ENCODE measurements at places on chromosomes 12 and 14.

- peaks cover 3% of the 10 kb centered on the region for H3K4me1 ChIP-seq
- H3K36me3 ChIP-seq: peaks cover 8% of the 10 kb centered on the region
- H3K4me3 ChIP-seq: no peak overlapping the region
- H3K27ac ChIP-seq: no peak overlapping the region
- H3K27me3 ChIP-seq: no peaks in the 10 kb centered on the region
These were observed 62.5 kb upstream of the DUSP6 start for GRCh38 chr12:89414851-89415250.

DNA sequence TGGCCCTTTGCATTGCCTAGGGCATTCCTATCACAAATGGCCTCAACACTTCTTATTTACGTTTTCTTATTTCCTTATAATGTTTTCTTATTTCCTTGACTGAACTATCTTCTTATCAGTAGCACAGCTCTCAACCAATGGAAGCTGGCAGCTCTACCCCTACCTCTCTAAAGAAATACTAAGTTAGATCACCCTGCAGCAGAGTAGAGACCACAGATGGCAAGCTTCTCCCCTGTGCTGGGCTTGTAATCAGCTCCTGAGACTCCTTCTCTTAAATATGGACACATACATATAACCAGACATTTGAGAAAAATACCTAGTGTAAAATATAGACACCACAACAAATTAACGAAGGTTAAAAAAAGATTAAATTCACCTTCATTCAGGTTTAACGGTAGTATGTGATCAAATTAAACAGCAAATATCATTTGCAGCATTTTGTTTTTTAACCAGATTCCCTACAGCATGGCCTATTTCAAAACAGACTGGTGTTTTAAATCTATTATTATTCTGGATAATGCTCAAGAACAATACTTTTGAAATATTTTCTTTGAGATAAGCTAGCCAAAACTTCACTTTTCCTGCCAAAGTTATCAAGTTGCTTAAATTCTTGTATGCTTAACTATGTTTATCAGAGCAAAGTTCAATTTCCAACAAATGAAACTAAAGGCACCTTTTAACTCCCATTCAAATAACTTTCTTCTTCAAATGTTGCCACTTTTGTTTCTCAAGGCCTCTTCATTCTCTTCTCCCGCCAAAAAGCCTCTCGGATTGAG lies 54.3 kb downstream of the SLC41A2 start:
- no peak overlapping the region for H3K4me3 ChIP-seq
- no peaks in the 10 kb centered on the region for H3K27me3 ChIP-seq
- H3K4me1 ChIP-seq: no peaks in the 10 kb centered on the region
- H3K36me3 ChIP-seq: peaks cover 7% of the 10 kb centered on the region

DNA sequence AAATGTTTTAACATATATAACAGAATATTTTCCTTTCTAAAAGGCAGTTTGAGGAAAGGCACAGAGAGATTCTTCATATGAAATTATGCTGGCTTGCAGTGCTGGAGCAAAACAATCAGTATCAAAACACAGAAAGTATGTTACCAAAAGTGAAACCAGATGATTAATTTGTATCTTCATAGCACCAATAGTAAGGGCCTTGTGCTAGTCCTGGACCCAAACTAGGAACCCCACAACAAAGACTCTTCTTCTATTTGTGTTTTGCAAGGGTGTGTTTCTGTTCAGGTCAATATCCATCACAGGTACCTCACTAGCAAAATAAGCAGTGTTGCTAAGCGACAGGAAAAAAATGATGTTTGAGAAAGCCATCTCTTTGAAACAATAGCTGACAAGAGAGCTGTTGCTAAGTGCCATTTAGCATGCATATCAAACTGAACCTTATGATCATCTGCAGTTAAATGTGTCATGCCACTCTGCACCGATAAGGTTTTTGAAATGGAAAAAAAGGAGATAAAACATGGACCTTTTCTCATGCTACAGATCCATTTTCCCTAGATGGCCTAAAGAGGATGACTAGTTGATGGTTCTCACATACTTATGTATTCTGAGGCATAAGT lies 196.2 kb upstream of the ALG10 start:
- H3K4me3 ChIP-seq: no peak overlapping the region
- no peak overlapping the region for H3K27ac ChIP-seq
- DNase-seq: no peak
- no peaks in the 10 kb centered on the region for H3K36me3 ChIP-seq
- H3K27me3 ChIP-seq: no peaks in the 10 kb centered on the region

DNA sequence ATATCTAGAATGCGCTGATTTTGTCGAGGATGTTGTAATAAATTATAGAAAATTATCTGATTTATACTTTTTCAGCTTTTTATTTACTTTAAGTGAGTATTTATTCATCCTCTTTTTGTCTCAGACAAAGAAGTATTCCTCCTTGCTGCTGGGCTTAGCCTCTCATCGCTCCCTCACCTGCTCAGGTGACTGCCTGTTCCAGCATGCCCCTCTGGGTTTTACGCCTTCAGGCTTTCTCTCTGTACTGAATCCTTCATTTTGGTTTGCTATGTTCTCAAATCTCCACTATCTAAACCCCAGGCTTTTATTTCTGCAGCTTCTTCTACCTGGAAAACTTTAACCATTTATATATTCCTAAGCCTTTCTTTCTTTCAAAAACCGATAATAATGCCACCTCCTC lies 1650.9 kb upstream of the SEL1L start:
- H3K4me1 ChIP-seq: no peaks in the 10 kb centered on the region
- no peaks in the 10 kb centered on the region for H3K27me3 ChIP-seq
- no peak for DNase-seq
- no peak overlapping the region for H3K4me3 ChIP-seq

- peak overlapping the region; percentile 90 for H3K27ac ChIP-seq
- H3K4me1 ChIP-seq: peaks cover 40% of the 10 kb centered on the region
- H3K36me3 ChIP-seq: peaks cover 1% of the 10 kb centered on the region
- no peaks in the 10 kb centered on the region for H3K27me3 ChIP-seq
- no peak for DNase-seq
These were observed 67.0 kb downstream of the PITPNM2 start for GRCh38 chr12:123083661-123084571.

GRCh38 chr12:109193896-109194295 lies 77.5 kb downstream of the ACACB start:
- peaks cover 29% of the 10 kb centered on the region for H3K36me3 ChIP-seq
- no peaks in the 10 kb centered on the region for H3K4me1 ChIP-seq
- no peaks in the 10 kb centered on the region for H3K27me3 ChIP-seq

GRCh38 chr14:103428723-103429556 lies 43.7 kb downstream of the MARK3 start:
- H3K27ac ChIP-seq: peak overlapping the region; percentile 68
- H3K4me1 ChIP-seq: peaks cover 24% of the 10 kb centered on the region
- H3K4me3 ChIP-seq: no peak overlapping the region
- no peaks in the 10 kb centered on the region for H3K27me3 ChIP-seq

DNA sequence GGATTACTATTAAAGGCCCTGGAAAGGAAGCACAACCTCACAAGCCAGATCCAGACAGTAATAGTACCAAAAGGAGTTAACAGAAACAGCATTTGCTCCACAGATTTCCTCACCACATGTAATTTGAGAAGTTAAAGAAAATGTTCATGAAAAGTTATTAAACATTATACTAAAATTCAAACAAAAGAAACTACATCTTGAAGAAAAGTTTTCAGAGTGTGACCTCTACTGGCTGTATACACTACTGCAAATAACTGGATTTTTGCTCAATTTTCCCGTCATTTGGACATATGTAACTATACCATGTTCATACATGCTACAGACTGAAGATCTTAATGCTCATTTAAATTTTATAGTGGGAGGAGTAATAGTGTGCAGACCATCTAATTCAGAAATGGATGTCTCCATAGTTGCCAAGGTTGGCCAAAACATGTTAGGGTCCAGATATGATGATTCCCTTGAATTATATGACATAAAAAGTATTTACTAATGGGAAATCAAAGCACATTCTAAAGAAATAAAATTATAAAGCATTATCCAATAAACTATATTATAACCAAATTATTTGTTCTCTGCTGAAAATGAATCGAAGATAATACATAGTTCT lies 5.6 kb downstream of the KRR1 start:
- peaks cover 4% of the 10 kb centered on the region for H3K36me3 ChIP-seq
- DNase-seq: peak; percentile 28
- peaks cover 13% of the 10 kb centered on the region for H3K4me1 ChIP-seq
- no peak overlapping the region for H3K27ac ChIP-seq
- no peak overlapping the region for H3K4me3 ChIP-seq

DNA sequence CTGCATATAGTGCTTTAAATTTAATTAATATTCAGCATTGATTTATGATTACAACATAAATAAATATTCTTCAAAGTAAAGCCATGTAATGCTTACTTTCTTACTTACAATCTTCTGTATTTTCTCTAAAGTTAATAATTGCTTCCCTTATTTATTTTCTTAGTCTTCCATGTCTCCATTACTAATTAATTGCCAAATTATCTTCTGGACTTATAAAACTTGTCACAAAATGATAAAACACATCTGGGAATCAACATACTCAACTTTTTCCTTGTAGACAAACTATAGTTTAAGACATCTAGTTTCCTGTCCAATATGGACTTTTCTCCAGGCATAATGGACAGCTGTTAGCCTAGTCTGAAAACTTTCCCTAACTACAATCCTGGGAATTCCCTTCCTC lies 466.6 kb downstream of the FLRT2 start:
- H3K27me3 ChIP-seq: no peaks in the 10 kb centered on the region
- no peak for DNase-seq
- H3K4me1 ChIP-seq: no peaks in the 10 kb centered on the region
- no peak overlapping the region for H3K4me3 ChIP-seq
- no peak overlapping the region for H3K27ac ChIP-seq

DNA sequence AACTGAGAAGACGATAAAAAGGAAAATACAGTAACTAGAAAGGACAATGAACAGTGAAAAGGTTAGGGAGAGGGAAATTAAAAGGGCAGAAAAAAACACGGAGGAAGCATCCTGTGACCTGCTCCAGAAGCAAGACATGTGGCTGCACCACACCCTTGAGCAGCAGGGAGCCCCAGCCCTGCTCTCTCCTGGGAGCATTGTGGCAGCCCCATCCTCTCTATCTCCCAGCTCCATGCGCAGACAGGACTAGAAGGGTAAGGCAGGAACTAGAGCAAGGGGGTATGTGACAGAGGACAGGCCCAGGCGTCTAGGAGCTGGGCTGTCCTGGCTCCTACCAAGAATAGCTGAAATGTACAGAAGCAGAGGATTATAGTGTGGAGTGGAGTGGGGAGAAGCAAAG lies 38.6 kb upstream of the SMUG1 start:
- H3K27me3 ChIP-seq: no peaks in the 10 kb centered on the region
- peaks cover 15% of the 10 kb centered on the region for H3K4me1 ChIP-seq
- no peak for DNase-seq
- H3K36me3 ChIP-seq: peaks cover 2% of the 10 kb centered on the region
- no peak overlapping the region for H3K27ac ChIP-seq

DNA sequence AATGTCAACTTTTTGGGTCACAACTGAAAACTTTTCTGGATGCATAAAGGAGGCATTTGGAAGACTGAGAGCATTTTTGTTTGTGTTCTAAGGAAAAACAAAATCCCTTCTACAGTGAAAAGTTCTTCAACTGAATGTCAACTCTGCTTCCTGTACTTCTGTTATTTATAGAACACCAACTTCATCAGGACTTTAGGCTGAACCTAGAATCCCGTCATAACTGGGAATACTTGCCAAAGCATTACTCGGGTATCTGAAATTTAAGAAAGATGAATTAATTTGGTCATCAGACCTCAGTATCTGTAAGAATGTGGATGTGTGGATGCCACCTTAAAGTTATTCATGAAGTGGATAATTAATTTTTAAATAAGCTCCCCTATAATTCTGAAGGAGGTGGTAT lies 73.2 kb downstream of the FERMT2 start:
- H3K27me3 ChIP-seq: no peaks in the 10 kb centered on the region
- no peaks in the 10 kb centered on the region for H3K4me1 ChIP-seq
- H3K27ac ChIP-seq: no peak overlapping the region

DNA sequence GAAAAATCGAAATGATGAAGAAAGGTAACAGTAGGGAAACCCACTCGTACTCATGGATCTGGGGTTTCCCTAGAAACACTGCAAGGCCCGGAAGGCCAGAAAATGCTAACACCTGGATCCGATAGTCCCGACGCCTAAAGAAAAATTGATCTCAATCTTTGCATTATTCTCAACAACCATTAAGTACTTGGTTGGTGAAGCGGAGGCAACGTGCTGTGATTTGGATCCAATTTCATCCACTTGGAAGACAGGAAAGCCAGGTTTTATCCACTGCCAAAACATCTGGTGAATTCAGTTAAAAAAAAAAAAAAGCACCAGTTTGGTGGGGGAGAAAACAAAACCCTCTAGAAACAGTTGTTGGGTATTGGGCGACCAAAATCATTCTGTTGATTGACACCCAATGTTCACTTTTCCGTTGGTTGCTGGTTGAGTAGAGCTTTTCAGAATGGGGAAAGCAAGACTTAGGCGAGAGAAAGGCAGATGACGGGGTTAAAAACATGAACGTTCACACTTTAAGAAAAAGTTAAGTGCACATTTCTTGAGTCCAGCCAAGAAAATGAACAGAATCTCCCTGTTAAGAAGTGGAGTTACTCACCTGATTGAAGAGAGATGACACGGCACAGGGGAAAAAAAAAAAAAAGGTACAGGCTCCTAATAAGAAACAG lies 41.9 kb upstream of the MED13L start:
- DNase-seq: no peak
- peaks cover 3% of the 10 kb centered on the region for H3K27me3 ChIP-seq
- H3K4me1 ChIP-seq: peaks cover 22% of the 10 kb centered on the region
- H3K4me3 ChIP-seq: no peak overlapping the region
- peaks cover 1% of the 10 kb centered on the region for H3K36me3 ChIP-seq

GRCh38 chr12:5051913-5052312 lies 8.2 kb downstream of the KCNA5 start:
- no peak for DNase-seq
- peak overlapping the region; percentile 33 for H3K27ac ChIP-seq
- peaks cover 37% of the 10 kb centered on the region for H3K4me1 ChIP-seq

DNA sequence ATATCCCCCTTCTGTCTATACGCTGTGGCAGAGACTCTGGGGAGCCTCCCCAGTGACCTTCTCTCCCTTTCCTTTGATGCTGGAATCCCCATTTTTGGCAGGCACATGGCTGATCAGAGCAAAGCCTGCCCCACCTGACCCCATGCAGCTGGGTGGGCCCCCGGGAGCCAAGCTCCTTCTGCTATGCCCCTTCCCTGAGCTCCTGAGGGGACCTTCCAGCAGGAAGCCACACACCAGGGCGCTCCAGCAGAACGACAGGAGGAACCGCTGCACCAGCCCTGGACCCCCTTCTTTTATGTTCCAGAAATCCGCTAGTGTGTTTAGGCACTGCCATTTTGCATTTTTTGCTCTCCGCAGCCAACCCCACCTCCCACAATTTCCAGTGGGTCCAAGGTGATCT lies 44.6 kb downstream of the TRAFD1 start:
- H3K27ac ChIP-seq: peak overlapping the region; percentile 58
- no peak overlapping the region for H3K4me3 ChIP-seq
- peaks cover 13% of the 10 kb centered on the region for H3K36me3 ChIP-seq
- H3K27me3 ChIP-seq: no peaks in the 10 kb centered on the region
- peaks cover 4% of the 10 kb centered on the region for H3K4me1 ChIP-seq

GRCh38 chr12:91189516-91189915 lies 6.9 kb upstream of the DCN start:
- no peak for DNase-seq
- H3K36me3 ChIP-seq: no peaks in the 10 kb centered on the region
- H3K27ac ChIP-seq: no peak overlapping the region
- H3K4me3 ChIP-seq: no peak overlapping the region
- no peaks in the 10 kb centered on the region for H3K4me1 ChIP-seq
- H3K27me3 ChIP-seq: no peaks in the 10 kb centered on the region

- H3K4me3 ChIP-seq: no peak overlapping the region
- no peak for DNase-seq
- H3K36me3 ChIP-seq: peaks cover 13% of the 10 kb centered on the region
- no peaks in the 10 kb centered on the region for H3K27me3 ChIP-seq
- no peaks in the 10 kb centered on the region for H3K4me1 ChIP-seq
These were observed 81.4 kb upstream of the FERMT2 start for GRCh38 chr14:53032161-53032803.

GRCh38 chr12:105025890-105026289 lies 39.8 kb downstream of the NOPCHAP1 start:
- no peaks in the 10 kb centered on the region for H3K27me3 ChIP-seq
- H3K27ac ChIP-seq: no peak overlapping the region
- H3K36me3 ChIP-seq: peaks cover 2% of the 10 kb centered on the region
- no peak overlapping the region for H3K4me3 ChIP-seq
- H3K4me1 ChIP-seq: peaks cover 2% of the 10 kb centered on the region

All from memory B cell (primary cell).